ENCODE measurements at places on chromosomes 5 and 9.

DNA sequence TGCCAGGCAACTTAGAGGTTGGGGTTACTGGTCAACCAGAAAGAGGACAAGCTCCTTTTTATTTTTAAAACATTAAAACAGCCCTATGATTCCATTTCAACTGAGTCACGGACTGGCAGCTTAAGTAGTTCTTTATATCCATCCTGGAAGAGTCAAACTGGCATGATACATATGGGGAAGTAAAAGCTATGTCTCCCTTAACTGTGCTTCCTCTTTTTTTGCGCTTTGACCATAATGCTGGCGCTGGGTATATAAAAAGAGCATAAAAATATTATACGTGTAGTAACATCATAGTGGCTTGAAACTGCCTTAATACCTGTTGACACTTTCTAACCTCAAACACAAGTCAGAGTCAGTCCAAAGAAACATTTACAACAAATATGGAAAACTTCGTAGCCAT lies 274.4 kb downstream of the CSNK1G3 start:
- DNase-seq: no peak

DNA sequence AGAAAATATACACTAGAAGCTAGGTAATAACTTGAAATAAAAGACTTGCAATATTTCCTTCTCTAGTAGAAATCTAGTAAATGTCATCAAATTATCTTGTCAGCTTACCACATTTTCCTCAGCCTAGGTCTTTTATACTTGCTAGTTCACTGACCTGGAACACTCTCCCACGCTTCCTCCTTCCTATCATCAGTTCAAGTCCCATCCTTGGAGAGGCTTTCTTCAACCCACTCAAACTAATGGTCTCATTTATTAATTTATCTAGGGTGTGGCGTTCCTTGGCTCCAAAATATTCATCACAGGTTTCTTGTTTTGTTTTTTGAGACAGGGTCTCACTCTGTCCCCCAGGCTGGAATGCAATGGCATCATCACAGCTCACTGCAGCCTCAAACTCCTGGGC lies 2.9 kb downstream of the FAM13B start:
- no peak for DNase-seq

DNA sequence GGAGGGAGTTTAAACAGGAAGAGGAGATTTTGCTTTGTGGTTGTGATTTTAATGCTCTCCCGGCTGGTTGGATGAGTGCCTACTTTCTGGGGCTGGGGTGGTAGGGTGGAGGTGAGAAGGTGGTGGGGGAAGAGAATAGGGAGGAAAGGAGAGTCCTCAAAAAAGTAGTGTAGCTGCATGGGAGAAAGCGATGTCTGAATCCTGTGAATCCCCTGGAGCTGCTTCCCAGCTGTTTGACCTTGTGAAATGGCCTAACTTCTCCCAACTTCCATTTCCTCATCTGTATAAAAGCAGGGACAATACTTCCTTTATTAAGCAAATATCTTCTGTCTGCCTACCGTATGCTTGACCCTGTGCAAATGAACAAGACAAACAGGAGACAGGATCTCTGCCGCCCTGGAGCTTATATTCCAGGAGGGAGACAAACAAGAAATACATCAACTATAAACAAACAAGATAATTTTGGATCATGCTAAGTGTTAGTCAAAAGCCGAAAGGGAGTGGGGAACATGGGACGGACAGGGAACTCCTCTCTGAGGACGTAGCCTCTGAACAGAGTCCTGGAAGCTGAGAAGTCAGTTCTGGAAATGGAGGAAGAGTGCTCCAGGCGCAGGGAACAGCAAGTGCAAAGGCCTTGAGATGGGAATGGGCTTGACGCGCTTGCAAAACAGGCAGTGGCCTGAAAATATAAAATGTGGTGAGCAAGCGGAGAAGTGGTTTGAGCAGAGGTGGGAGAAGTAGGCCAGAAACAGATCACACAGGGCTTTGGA lies 103.5 kb downstream of the SPRY4 start:
- DNase-seq: no peak

DNA sequence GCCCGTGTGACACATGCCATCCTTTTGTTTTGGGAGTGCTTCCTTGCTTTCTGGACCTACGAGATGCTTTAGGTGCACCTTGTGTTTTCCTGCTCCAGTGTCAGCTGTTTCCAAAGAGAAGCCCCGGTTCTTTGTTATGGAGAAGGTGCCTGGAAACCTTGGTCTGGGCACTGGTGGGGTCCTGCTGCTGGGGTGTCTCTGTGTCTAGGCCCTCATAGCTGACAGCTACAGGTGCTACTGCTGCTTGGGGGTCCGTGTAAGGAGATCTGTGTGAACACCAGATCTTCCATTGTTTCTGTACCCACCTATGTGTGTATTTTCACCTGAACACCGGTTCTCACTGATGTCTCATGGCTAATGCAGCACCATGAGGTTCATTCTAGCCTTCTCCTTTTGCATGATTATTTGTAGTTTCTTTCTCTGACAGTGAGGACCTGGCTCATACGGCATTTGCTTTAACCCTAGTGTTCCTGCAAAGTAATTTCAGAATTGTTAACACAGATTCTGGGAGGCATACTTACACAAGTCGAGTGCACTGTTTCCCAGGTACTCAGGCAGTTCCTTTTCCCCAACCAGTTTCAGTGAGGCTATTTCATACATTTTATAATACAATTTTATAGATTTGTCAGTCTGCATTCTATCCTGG lies 13.2 kb upstream of the FAM120AOS start:
- no peak for DNase-seq

DNA sequence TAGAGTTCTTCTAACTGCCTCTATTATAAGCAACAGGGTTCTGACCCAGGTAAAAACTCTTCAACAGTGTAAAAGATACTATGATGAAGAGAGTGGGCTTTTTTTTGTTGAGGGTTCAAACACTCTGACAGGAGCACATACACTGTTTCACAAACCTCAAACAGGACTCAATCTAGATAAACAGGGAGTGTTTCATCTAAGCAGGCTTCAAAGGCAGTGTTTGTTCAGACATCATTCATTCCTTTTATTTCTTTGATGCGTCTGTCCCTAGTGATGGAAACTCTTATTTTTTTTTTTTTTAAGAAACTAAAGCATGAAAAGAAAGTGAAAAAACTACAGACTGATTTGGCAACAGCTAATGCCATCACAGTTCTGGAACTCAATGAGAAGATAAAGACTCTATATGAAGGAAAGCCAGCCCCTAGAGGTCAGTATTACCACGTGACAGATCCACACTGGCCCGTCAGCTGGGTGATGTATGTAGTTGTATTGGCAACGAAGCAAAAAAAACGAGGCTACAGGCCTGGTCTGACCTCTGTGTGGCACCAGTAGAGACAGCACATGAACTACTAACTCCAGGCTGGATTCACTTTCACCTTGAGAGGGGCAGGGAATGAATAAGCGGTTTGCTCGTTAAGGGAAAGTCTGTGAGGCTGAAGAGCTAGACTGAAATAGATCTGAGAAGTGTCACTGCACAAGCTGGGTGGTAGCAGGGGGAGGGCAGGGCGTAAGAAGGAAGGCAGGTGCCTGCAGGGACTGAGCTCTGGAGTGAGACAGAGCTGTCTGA lies 172.2 kb downstream of the CCDC192 start:
- no peak for DNase-seq
